ENCODE measurements at places on chromosomes 16 and 17.

DNA sequence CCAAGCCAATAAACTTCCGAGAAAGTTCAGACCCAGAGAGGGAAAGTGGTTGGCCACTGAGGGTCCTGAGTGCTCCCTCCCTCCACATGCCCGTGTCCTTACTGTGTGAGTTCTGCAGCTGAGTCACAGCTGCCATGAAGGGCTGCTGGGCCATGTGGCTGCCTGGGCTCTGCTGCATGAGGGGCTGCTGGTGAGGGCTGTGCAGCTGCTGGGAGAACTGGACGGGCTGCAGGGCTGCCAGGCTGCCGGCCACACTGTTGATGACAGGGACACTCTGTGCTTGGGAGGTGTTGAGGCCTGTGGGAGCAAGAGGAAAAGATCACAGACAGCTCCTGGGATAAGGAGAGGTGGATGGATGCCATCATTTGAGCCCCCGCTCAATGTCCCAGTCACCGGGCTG, 44.0 kb downstream of the HNF1B start:
- no peak for DNase-seq

DNA sequence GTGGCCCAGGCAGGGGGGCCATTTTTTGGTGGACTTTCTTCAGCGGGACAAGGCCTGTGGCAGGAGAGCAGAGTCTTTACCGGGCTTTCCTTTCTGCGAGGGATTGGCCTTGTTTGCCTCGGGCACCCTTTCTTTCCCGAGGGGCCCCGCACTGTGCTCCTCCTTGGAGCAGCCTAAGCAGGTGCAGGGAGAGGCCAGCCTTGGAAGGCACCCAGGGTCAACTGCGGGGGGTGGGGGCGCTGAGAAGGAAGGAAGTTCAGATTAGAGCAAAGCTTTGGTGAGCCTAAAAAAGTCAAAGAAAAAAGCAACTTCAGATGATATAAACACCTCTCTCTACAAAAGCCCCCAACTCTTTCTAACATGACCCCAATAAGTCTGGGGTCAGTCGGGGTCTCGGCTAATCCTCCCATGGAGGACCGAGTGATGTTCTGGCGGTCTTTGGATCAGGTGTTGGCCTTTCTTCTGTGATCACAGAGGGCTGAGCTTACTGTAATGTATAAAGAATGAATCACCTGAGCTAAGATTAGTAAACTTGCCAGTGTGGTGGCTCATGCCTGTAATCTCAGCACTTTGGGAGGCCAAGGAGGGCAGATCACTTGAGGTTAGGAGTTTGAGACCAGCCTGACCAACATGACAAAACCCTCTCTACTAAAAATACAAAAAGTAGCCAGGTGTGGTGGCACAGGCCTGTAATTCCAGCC, 63.0 kb downstream of the PGS1 start:
- DNase-seq = no peak

DNA sequence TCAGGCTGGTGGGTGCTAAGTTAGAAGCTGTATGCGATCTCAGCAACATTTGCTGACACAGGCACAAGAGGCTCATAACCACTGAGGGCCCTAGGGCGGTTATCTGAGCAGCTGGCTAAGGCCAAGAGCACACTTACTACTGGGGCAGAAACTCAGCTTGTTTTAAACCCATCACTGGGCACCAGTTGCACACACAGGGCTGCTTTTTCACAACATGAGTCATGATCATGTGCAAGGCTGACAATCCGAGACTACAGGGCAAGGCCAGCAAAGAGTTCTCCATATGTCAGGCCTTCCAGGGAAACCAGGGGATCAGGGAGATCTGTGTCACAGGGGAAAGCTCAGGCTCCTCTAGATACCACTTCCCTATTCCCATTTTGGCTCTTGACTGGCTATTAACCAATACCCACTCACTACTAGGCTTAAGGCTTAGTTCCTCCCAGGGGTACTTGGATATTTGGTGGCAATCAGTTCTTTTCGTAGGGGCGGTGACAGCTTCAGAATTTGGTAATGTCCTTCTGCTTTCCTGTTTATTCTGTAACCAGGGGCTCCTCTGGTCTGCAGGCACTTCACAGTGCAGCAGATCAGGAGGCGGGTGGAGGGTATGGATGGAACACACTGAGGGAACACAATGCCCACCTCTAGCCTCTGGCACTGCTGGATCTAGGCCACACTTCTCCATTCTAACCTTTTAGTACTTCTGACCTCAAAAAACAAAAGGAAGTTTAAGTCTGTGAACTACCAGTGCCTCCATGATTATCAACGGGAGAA, 44.9 kb upstream of the ERN1 start:
- no peak for DNase-seq

DNA sequence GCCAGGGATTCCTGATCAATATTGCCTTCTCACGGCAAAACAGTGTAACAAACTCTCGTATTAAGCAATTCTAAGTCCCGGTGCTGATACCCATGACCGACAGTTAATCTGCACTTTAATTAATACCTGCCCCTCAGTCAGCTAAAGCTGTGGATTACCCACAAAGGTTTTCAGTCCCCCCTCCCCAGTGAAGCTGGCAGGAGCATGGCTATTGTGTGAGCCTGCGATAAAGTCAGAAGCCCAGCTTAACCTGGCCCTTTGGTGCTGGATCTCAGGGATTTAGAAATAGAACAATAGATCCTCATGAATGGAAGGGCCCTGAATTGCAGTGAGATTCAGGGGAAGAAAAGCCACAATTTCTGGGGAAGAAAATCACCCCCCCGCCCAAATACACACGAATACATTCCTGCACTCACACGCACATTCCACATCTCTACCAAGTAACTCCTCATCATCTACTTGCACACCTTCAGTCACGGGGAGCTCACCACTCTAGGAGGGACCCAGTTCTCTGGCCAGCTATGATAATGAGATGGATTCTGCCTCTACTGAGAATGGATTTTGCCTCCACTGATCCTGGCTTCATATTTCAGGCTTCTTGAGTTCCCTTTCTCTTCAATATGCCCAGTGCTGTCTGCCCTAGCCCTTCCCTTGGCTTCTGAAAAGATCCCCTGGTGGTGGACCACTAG, 102.6 kb downstream of the WSCD1 start:
- DNase-seq = no peak

DNA sequence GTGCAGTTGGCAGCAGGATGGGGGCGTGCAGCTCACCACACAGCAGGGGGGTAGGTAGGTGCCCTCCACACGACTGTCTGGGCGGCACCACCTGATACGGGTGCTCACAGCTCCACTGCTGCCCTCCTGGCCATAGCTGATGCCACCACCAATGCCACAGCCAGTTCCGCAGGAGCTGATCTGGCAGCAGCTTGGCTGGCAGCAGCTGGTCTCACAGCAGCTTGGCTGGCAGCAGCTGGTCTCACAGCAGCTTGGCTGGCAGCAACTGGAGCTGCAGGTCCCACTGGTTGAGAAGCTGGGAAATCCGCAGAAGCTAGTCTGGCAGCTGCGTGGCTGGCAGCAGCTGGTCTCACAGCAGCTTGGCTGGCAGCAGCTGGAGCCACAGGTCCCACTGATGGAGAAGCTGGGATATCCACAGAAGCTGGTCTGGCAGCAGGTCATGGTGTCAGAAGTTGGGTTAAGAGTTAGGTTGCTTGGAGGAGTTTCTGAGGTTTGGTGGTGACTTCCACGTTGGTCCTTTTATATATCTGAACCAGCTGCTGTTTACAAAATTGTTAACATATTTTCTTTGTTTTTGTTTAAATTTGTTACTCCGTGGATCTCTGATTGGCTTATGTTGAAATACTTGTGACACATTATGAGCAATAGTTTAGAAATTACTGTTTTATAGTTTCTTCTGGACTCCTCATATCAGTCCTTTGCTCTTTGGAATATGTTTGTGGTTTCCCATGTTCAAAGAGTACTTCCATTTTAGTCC, at the start of gene KRTAP1-5:
Gene KRTAP1-5, minus strand, starts transcription at position 494 of the 757 bp plus-strand sequence. Its CDS starts 53 bp downstream, at position 441.
- no peak for DNase-seq

GRCh38 chr16:3577302-3577752, at the start of gene NLRC3:
TSS of gene NLRC3 (minus strand) at chr16:3577403. CDS start at chr16:3565036, 12,367 bp downstream.
- DNase-seq = no peak

GRCh38 chr17:47701608-47702007, 7.6 kb downstream of the TBKBP1 start:
- DNase-seq = no peak

GRCh38 chr17:50268026-50268425, 6.2 kb upstream of the TMEM92 start:
- no peak for DNase-seq

GRCh38 chr16:84048871-84049270, 6.3 kb upstream of the SLC38A8 start:
- DNase-seq = no peak

DNA sequence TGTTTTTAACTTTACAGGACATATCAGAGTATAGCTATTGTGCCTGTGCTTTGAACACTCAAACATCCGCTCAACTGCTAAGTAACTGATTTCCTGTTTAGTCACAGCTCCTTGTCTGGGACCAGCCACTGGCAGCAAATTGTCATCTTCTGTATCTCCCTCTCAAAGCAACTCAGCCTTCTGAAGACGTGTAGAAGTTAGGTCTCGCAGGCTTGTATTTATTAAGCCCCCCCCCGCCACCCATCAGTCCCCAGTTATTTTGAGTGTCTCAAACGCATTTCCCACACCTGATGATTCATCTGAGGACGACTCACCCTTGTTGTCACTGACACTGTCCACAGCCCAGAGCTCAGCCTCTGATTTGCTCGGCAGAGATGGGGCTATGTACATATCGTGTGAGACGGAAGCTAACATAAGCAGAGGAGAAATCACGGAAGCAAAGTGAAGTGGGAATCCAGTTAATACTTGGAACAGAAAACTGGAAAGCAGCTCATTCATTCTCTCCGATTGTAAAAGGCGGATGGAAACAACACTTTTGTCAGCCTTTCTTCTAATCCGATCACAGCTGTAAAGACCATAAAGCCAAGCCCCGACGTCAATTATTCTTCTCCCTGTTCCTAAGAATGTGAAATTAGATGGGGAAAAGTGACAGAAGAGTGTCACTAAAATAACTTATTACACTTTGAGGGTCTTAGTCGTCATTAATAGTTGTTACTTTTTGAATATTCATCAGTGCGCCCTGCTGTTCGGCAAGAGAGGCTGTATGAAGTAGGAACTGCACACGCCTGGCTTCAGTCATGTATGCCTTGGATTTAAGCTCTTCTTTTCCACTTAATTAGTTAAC, 64.2 kb downstream of the PITPNC1 start:
- no peak for DNase-seq

GRCh38 chr16:4649744-4650442, 25.3 kb downstream of the MGRN1 start:
- DNase-seq = no peak

- no peak for DNase-seq
Measured at GRCh38 chr17:8147141-8147804, 4.9 kb downstream of the PER1 start.

DNA sequence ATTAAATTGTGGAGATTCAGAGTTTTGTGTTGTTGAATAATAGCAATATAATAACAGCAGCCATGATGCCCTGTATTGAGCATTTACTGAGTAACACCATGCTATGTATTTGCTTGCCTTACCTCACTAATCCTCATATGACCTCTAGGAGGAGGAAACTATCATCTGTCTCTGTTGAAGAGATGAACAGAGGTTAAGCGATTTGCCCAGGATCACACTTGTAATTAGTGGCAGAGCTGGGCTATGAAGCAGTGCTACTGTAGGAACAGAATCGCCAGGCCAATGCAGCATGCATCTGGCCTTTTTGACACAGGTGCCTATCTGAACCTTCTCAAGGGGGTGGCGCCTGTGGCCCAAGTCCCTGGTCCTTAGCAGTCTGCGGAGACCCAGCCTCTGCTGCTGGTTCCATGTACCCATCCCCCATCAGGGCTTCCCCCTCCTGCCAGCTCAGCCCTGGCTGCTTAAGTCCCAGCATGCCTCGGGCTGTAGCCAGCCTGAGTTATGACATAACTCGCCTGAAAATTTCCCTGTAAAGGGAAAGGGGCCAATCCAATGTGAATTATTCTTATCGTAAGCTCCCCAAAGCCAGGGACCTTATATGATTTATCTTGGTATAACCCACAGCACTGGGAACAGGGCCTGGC, 50.4 kb upstream of the HS3ST2 start:
- DNase-seq = no peak

DNA sequence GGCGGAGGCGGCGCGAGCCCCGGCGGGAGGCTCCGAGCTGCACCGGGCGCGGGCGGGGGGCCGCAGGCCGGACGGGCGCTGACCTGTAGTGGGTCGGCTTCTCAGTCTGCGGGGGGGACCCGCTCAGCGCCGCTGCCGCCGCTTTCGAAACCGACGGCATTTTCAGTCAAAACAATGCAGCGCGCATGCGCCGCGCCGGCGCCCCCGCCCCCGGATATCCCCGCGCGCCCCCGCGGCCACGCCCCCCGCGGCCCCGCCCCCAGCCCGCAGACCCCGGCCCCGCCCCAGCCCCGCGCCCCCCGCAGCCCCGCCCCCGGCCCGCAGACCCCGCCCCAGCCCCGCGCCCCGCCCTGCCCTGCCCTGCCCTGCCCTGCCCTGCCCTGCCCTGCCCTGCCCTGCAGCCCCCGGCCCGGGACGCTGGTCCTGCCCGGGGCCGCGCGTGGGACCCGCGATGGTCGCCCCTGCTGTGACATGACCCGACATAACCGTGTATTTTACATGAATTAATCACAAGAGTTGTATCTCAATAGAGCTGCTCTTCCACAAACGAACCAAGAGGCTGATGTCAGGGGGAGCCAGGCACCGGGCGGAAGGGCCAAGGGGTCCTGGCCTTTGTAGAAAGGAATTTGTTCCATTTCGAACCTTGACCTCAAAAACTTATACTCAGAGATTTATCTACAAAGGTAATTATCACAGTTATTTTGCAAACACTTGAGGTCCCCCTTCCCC, at the start of gene UNKL:
Gene UNKL, minus strand, starts transcription at position 173 of the 729 bp plus-strand sequence. Its CDS starts 13 bp downstream, at position 160.
- no peak for DNase-seq

- no peak for DNase-seq
Measured at GRCh38 chr17:8420041-8420934, 15.4 kb upstream of the NDEL1 start.

GRCh38 chr16:87329436-87330256, 12.5 kb upstream of the C16orf95 start:
- no peak for DNase-seq

DNA sequence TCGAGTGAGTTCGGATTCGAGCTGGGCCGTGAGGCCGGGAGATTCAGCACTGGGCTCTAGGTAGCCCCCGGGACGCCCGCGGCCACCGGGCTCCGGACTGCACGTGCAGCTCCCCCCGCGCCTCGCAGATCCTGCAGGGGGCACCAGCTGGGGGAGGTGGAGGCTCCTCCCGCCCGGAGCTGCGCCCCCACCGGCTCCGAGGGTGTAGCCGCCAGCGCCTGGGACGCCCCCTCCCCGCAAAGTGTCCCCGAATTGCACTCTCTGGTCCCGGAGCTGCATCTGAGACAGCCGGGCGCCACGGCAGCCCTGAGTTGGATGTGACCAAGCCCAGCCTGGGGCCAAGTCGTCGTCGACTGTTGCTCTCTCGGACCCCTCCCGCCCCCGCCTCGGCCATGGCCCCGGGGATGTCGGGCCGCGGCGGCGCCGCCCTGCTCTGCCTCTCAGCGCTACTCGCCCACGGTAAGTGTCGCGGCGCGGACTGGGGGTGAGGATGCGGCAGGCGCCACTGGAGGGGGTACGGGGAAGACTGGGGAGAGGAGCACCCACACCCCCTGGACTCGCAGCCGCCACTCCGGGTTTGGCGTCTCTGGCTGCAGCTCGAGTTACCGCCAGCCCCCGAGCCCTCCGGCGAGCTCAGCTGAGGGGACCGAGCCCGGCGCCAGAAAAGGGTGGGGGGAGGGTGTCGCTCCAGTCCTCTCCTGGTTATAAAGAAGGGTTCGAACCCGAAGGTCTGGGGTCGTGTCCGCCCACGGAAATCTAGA, 1.5 kb downstream of the TMEM132E start:
- no peak for DNase-seq
